OCI-M1 (cell line): ENCODE measurements at places on chromosomes 2 and 18.

GRCh38 chr2:81266106-81266505 is 961.6 kb upstream of the LRRTM1 start:
- DNase-seq: peak; percentile 35

DNA sequence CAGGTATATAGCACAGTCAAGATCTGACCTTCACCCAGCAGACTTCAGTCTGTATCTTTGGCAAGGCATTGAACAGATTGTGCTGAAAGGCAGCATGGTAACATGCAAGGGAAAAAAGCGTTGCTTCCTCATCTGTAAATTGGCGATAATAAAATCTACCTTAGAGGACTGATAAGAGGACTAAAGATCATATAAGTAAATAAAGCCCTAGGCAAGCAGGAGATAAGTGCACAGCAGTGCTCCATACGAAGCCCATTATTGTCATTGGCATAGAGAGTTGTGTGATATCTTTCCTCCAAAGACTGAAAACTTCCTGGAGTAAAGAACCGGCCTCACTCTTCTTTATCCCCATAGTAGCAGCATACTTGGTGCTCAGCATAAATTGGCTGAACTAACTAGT is 162.6 kb downstream of the ANKRD44 start:
- DNase-seq: no peak

DNA sequence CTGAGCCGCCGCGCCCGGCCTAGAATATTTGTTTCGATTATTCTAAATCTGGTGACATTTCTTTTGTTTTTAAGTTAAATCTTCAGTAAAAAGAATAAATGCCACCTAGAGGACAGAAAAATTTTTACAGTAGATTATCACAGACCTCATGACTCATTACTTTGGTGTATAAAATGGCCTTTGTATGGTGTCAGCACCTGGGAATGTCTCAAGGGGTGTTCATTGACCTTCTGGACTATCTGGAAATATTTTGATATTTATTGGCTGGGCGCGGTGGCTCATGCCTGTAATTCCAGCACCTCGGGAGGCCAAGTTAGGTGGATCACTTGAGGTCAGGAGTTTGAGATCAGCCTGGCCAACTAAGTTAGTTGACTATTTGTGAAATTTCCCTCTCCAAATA is 30.3 kb upstream of the SLC30A6 start:
- DNase-seq: peak; percentile 71

GRCh38 chr2:196516564-196516963 is 123.0 kb upstream of the CCDC150 start:
- no peak for DNase-seq

GRCh38 chr2:8893978-8894820 is 56.8 kb upstream of the KIDINS220 start:
- no peak for DNase-seq

- DNase-seq: peak; percentile 85
These were observed 570.1 kb downstream of the PLCL1 start for GRCh38 chr2:198374375-198375082.

DNA sequence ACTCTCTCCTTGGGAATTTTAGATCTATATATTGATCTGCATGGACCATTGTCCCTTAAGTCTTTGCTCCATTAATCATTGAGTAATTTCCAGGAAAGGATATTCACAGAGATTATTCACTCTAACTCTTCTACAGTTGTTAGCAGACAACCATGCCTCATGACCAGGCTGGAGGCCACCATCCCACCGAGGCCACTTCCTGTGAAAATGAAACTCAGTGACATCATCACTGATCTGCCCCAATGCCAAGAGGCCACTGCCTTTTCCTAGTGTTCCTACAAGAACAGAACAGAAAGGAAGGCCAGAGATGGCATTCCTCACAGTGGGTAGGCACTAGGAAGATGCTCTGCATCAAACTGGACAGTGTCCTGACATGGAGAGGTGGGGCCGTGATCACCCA is 161.3 kb downstream of the DTNA start:
- peak; percentile 30 for DNase-seq

DNA sequence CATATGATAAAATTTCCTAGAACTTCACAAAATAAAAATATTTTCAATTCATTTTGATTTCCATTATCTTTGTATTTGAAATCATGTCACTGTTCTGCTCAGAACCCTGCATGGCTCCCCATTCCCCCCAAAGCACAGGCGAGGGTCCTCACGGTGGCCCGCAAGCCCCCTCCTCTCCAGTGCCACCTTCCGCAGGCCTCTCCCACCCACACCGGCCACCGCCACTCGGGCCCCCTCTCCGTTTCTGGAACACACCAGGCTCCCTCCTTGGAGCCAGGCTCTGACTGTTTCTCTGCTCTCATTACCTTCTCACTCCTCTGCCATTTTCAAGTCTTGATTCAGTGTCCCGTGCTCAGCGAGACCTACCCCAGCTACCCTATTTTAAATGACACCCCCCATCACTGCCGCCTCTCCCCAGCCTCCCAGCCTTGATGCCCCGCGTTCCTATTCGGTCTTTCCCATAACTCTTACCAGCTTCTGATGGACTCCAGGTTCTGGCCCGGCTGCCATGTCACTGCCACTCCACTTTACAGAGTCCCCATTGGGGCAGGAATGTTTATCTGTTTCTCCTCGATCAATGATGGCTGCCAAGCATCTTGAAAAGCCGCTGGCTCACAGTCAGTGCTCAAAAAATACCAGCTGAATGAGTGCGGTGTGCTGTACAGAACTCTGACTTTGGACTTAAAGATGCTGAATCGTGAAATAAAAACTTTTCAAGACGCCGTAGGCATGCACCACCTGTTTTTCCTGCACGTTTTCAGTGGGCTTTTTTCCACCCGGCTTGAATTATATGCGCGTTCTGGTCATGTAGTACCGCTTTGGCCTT is 201.0 kb downstream of the GBX2 start:
- DNase-seq: no peak

DNA sequence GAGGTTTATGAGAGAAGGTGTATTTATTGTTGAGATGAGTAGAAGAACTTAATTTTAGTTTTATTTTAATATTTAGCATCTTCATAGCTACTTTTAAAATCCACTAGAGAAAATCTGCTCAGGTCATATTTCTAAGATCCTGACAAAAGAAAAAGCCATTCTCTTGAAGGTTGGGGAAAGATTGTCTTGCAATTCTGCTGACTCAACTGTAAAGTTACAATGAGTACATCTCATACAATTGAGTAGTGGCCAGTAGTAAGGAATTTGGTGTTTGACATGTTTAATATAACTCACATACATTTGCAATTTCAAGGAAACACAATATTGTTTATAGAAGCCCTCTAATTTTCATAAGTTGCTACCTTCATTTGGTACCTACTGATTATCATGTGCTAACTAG is 344.5 kb downstream of the LRRTM1 start:
- DNase-seq: no peak

- no peak for DNase-seq
These were observed 175.0 kb downstream of the PRKCE start for GRCh38 chr2:45826460-45826859.

DNA sequence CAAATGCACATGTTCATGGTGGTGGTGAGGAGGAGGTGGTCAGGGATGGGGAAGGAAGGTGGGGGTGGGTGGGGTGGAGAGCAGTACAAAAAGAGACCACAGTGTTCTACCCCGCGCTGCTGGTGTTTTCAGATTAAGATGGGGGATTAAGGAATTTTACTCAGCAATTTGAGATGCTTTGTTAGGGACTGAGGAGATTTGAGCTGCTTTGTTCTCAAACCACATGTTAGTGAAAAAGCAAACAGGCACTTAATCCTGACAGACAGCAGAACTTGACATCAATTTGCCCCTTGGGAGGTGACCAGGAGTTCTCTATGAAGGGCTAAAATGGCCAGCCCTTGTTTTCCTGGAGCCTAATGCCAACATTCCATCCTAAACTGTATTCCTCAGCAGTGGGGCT is 244.5 kb downstream of the MEIS1 start:
- no peak for DNase-seq

GRCh38 chr2:120599072-120599471 is 136.6 kb upstream of the GLI2 start:
- DNase-seq: no peak

DNA sequence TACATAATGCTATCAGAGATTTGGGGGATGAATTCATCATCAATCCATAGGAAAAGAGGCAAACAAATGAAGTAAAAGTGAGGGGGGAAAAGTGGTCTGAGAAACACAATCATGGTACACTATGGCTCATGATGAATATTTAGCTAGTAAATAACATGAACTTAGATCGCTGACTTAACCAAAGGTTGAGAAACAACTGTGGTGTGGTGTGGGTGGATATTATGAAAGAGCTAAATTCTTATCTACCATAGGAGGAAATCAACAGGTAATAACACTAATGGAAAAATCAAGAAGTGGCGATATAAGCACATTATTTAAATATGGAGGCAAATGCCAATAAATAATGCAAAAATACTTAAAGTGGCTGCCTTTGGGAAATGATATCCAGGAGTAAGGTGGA is 12.2 kb upstream of the TPRKB start:
- DNase-seq: no peak

DNA sequence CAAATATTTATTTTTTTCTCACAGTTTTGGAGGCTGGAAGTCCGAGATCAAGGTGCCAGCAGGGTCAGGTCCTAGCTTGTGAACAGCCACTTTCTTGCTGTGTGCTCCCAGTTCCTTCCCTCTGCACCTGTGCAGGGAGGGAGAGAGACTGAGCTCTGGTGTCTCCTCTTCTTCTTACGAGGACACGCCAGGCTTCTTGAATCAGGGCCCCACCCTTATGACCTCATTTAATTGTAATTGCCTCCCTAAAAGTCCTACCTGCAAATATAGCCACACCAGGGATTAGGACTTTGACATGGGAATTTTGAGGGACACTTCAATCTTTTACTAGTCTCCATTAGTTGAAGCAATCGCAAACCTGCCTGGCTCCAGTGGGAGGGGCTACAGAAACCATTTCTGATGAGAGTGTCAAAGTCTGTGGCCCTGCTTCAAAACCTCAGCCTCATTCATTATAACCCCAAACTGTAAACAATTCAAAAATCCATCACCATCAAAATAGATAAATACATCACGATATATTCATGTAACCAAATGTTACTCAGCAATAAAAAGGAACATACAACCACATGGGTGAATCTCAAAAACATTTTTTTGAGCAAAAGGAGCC is 18.2 kb upstream of the SEH1L start:
- no peak for DNase-seq

GRCh38 chr2:99079226-99079625 is 62.3 kb upstream of the C2orf15 start:
- DNase-seq: no peak

GRCh38 chr2:219713110-219713509 is 85.7 kb downstream of the SLC4A3 start:
- DNase-seq: peak; percentile 55

DNA sequence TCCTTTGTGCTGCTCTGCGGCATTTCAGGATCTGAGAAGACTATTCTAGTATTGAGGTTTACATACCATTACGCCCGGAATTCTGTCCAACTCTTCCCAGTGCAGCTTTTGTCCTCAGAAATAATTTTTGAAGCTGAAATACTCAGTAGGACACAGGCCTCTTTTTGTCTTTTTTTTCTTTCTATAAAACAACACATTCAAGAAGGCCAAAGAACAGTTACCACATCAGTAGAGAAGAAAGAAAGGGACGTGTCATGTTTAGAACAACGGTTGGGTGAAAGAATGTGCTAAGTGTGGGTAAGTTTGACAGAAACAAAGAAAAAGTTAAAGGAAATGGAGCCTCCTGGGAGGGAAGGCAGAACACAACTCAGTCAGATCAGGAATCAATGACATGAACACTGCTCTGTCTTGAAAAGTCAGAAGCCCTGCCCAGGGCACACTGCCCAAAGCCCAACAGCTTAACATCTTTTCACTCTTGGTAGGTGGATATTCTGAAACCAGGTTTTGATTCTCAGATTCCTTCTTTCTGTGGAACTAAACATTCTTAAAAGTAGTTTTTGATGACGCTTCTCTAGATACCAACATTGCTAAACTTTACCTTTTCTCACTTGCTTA is 198.6 kb upstream of the CWC22 start:
- no peak for DNase-seq

GRCh38 chr18:31407649-31408048 is 31.1 kb downstream of the DSG4 start:
- DNase-seq: no peak

DNA sequence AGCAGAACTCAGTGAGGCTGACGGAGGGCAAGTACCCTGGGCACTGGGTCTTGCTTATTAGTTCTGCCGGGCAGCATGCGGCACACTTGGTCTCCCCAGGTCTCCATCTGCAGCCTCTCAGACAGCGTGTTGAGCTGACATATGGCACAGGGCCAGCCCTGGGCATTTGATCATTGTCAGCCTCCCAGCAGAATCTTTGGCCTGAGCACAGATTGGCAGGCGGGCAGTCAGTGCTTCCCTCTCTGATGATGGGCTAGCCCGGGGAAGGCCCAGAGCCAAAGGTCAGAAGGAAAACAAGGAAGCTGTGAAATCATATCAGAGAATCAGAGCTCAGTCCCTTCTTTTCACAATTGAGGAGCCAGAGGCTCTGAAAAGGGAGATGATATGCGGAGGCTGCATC is 150.1 kb upstream of the LRRTM1 start:
- no peak for DNase-seq

DNA sequence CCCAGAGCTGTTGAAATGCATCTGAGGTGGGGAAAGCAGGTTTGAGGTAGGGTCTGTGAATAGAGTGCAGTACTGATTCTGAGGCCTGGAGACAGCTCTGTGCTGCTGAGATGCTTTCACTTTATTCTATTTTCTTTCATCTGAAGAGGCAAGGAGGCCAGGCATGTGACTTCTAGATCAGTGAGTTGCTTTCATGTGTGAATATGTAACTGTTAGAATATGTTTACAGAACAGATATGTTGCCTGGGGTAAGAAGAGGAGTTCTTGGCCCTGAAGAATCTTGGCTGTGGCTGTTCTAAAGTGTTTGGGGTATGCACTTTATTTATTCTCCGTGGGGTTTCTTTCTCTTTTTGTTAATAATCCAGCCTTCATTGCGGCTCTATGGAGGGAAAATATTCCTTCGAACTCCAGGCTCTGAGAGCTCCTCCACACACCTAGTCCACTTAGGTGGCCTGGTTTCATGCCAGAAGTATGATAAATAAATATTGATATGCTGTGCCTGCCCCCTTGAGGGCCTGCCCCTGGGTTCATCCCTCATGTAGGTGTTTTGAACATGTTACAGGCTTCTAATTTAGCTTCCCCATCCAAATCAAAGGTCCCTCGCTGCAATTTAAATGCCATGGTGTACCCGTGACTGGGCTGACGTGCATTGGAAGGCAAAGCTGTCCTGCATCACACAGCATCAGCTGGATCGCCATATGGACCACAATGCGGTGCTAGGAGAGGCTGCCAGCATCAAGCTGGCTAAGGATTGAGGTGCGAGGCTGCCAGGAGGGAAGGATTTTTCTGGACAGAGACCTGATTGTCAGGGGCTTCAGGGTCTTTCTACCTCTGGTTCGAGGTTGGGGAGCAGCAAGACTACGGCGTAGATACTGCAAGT is 102.9 kb downstream of the PRKCE start:
- DNase-seq: no peak

DNA sequence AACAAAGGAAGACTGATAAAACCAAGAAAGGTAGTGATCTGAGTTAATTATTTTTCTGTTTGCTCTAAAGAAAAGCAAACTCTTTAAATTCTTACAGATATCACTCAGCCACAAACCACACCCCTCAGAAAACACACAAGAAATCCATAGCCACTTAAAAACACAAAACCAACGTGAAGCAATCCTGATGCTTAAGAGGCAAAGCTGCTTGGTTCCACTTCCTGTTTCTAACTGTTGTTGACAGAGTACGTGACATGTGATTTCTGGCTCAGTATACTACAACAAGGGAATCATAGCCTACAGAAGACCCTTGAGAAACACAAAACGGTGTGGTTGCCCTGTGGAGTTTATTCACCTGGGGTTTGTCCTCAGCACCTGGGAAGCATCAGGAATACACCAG is 240.9 kb upstream of the APCDD1 start:
- DNase-seq: peak; percentile 69
